Heart left ventricle (tissue), 16 donors: ENCODE measurements at places on chromosomes 4 and X. TPM values are rescaled to one million over a fixed set of nuclear protein-coding genes. Genes with fewer than 3 reads are reported as not detected.

MSX1 gene
- total RNA-seq = 4.4 TPM

SLC25A53 gene
- total RNA-seq = 11.3 TPM

PLXNB3 gene
- 2.3 TPM for total RNA-seq

FAM184B gene
- total RNA-seq = 0.08 TPM

ZNF630 gene
- 1.9 TPM for total RNA-seq

REST gene
- total RNA-seq = 20.5 TPM

CLGN gene
- total RNA-seq = 86.4 TPM

RS1 gene
- total RNA-seq = not detected

DNA sequence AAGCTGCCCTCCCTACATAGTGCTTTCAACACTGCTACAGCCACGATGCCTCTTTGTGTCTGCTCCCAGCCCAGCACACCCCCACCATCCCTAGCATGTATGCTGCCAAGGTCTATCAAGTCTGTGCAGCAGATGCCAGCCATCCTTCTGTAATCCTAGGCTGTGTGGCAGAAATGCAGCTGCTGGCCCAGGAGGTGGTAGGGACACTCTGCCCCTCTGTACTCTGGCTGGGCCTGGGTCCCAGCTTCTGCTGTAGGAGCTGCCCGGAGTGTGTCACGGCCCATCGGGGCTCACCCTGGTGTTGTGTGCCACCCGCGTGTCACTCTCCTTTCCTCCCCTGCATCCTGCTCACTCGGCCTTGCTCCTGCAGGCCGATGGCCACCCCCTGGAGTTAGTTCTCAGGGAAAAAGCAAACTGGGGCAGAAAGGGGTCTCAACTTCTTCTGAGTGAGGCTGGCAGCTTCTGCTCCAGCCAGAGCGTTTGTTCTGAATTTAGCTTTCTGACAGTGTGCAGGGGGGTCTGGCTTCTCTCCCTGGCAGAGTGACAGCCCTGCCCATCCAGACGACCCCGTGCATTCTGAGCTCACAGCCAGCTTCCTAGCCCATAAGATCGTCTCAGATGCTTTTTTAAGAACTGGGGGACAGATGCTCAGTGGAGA, 22.7 kb downstream of the PSAPL1 start:
- no peaks in the 10 kb centered on the region for H3K4me1 ChIP-seq
- no peaks in the 10 kb centered on the region for H3K36me3 ChIP-seq
- H3K27me3 ChIP-seq = no peaks in the 10 kb centered on the region
- no peak overlapping the region for H3K4me3 ChIP-seq
- DNase-seq = no peak
- no peak overlapping the region for H3K27ac ChIP-seq

- H3K27me3 ChIP-seq = no peaks in the 10 kb centered on the region
- no peak overlapping the region for H3K27ac ChIP-seq
- no peaks in the 10 kb centered on the region for H3K36me3 ChIP-seq
- no peak for DNase-seq
Observed at GRCh38 chr4:167452922-167453430, 218.7 kb upstream of the SPOCK3 start.

- DNase-seq = no peak
- no peaks in the 10 kb centered on the region for H3K27me3 ChIP-seq
- no peaks in the 10 kb centered on the region for H3K4me1 ChIP-seq
- no peak overlapping the region for H3K4me3 ChIP-seq
- no peak overlapping the region for H3K27ac ChIP-seq
Observed at GRCh38 chr4:149923736-149924135, 108.1 kb upstream of the IQCM start.

- no peak for DNase-seq
- H3K27ac ChIP-seq = no peak overlapping the region
- no peak overlapping the region for H3K4me3 ChIP-seq
- no peaks in the 10 kb centered on the region for H3K36me3 ChIP-seq
Observed at GRCh38 chr4:108695062-108695461, 44.7 kb downstream of the OSTC start.

DNA sequence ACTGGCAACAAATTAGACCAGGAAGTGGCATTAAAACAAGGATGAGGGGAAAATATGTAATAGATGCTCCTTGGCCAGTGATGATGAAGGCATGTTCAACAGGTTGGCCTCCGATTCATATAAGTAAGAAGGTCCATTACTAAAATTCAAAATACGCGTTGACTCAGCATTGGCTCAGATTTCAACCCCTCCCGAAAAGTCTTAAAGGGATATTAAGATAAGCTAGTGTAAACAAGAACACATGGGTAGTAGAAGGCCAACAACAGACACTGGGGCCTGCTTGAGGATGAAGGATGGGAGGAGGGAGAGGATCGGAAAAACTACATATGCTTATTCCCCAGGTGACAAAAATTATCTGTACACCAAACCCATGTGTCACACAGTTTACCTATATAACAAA, 19.1 kb upstream of the LAP3 start:
- no peak overlapping the region for H3K4me3 ChIP-seq
- no peak overlapping the region for H3K27ac ChIP-seq
- no peaks in the 10 kb centered on the region for H3K36me3 ChIP-seq
- no peaks in the 10 kb centered on the region for H3K4me1 ChIP-seq

GRCh38 chr4:21885770-21886169, 62.8 kb downstream of the KCNIP4 start:
- DNase-seq = no peak
- H3K4me3 ChIP-seq = no peak overlapping the region
- H3K27me3 ChIP-seq = no peaks in the 10 kb centered on the region
- no peaks in the 10 kb centered on the region for H3K4me1 ChIP-seq
- H3K27ac ChIP-seq = no peak overlapping the region
- no peaks in the 10 kb centered on the region for H3K36me3 ChIP-seq

DNA sequence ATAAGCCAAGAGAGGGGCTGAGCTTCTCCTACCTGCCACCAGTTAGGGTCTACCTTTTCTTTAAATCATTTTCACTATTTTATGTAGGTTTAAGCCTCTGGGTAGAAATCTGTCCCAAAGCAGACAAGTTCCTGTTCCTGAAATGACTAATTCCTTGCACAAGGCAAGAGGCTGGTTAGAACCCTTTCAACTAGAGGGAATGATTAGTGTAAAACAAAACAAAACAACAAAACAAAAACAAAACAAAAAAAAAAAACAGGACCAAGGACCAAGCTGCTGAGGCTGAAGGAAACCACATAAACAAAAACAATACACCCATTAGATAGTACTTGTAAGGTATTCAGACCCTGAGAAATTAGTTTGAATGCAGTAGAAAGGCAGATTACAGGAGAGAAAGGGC, 62.7 kb downstream of the MAML3 start:
- H3K27ac ChIP-seq = no peak overlapping the region
- peaks cover 15% of the 10 kb centered on the region for H3K4me1 ChIP-seq
- no peaks in the 10 kb centered on the region for H3K27me3 ChIP-seq
- no peak overlapping the region for H3K4me3 ChIP-seq
- H3K36me3 ChIP-seq = no peaks in the 10 kb centered on the region

DNA sequence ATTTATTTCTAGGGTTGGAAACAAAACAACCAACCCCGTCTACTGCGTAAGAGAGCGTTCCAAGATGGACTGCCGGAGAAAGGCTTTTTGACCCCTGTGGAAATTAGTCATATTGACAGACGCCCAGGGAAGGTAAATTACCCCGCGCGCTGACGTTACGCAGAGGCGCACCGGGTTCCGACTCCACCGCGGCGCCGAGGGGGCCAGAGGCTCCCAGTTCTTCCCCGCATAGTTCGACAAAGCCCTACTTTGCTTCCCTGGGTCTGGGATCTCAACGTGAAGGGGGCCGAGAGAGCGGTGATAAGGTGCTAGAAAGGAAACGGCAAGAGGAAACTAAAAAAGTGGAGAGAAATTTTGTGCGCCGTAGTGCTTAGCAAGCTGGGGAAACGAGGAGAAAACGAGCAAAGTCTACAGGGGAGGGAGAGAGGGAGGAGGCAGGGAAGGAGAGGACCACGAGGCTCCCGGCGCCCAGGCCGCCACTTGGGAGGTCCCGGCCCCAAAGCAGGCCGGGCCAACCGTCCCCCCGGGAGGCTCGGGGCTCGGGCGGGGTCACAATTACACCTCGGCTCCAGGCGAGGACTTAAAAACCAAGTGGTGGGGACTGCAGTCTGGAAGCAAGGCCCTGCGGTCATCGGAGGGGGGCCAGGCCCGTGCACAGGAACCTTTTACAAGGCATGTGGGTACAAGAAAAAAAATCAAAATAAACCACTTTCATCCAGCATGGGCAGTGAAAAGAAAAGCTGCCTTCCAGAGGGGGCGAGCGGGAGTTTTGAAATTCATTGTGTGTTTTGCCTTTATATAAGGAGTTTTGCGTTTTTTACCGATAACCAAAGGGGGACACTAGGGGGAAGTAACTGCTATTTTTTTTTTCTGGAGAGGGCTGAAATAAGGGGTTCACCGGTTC, 13.2 kb downstream of the HAND2 start:
- H3K36me3 ChIP-seq = no peaks in the 10 kb centered on the region
- H3K27ac ChIP-seq = peak overlapping the region; percentile 91
- no peak for DNase-seq
- no peak overlapping the region for H3K4me3 ChIP-seq

DNA sequence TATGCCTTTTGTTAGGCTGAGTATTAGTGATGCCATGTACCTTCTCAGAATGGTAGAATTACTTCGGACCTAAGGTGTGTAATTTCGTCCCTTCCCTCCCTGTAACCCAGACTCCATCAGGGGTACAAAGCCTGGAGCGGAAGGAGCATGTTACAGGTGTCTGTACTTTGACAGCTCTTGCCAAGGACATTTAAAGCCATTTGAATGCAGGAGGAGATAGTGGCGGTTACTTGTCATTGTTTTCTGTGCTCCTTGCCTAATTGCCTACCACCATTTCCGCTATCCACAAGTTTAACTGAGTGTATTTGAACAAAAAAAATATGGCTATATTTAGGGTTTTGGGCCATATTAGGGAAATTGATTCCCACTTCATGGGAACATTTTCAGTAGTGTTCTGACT, 1.8 kb downstream of the FNIP2 start:
- no peaks in the 10 kb centered on the region for H3K27me3 ChIP-seq
- no peak overlapping the region for H3K27ac ChIP-seq
- H3K36me3 ChIP-seq = no peaks in the 10 kb centered on the region
- peaks cover 58% of the 10 kb centered on the region for H3K4me1 ChIP-seq

DNA sequence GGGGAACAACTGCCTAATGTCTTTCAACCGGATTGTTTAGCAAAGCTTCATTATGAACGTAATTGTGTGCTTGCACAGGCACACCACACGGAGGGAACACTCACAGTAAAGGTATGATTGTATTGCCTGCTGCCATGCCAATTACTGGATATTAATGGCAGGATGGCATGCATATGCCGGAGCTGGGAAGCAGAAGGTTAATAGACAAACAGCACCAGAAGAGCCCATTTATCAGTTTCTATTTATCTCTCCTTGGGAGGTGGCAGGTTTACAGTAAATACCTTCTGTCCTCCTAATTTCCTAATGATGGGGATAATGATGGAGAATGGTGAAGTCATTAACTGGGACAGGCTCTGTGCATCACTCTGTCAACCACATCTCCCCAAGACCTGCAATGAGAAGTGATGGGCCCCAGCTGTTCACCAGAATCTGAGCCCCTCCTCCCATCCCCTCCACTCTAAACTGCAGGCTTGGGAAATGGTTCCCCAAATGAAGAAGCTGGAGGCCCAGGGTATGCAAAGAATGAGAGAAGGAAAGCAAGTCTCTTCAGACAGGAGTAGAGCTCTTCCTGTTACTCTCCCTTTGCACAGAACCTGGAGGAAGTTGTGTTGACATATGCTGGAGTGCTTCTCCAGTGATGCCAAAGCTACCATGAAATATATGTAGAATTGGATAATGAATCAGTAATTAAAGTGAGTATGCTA, 160.8 kb downstream of the NAA11 start:
- no peak overlapping the region for H3K4me3 ChIP-seq
- H3K27ac ChIP-seq = no peak overlapping the region
- no peaks in the 10 kb centered on the region for H3K4me1 ChIP-seq

DNA sequence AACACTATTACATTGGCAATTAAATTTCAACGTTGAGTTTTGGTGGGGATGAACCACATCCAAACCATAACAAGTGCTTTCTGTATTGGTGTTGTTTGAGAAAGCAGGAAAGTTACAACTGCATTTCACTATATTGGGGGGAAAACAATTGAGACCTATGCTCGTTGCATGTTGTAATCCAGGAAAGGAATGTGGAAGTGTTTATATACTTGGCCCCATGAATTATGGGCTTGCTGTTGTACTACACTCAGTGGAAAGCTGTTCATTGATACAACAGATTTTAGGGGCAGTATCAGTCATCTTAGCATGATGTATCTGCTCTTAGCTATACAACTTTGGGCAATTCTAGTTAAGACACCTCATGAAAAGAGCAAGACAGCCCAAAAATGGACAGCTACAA, 52.4 kb downstream of the KLHL5 start:
- H3K4me1 ChIP-seq = no peaks in the 10 kb centered on the region
- no peak for DNase-seq
- H3K36me3 ChIP-seq = peaks cover 59% of the 10 kb centered on the region
- H3K27me3 ChIP-seq = no peaks in the 10 kb centered on the region
- no peak overlapping the region for H3K27ac ChIP-seq

DNA sequence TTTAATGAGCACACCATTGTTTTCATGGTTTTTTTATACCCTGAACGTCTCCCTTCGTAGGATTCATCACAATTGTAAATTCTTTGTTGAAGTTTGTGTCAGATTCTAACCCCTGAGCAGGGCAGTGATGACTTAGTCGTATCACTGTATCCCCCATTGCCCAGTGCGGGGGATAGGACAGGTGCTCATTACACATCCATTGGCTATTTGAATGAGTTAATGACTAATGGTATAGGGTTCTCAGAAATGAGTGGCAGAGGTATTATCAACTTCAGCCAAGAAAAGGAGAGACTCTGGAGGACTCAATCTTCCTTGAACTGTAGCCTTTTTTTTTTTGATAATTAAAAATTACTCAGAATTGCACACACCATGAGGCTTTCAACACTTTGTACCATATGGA, 64.6 kb downstream of the SYNPO2 start:
- H3K4me3 ChIP-seq = no peak overlapping the region
- no peak for DNase-seq
- H3K27ac ChIP-seq = peak overlapping the region; percentile 84
- H3K4me1 ChIP-seq = peaks cover 67% of the 10 kb centered on the region
- no peaks in the 10 kb centered on the region for H3K27me3 ChIP-seq

DNA sequence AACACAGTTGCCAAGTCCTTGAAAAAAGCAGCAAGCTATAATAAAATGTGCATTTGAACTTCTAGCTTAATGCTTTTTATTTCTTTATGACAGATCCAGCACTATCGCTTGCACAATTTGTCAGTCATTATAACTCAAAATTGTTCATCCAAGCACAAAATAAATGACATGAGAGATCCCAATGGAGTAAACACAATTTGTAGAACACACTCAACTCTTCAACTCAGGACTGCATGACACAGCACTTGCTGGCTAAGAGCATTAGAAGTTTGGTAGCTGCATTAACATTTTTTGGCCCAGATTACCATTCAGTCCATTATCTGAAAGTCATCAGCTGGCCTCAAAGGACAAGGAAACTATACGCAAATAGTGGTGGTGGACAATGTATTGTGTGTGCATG, 530.1 kb downstream of the INPP4B start:
- no peaks in the 10 kb centered on the region for H3K4me1 ChIP-seq
- H3K27me3 ChIP-seq = no peaks in the 10 kb centered on the region
- H3K4me3 ChIP-seq = no peak overlapping the region
- H3K36me3 ChIP-seq = no peaks in the 10 kb centered on the region
- no peak overlapping the region for H3K27ac ChIP-seq

GRCh38 chr4:27096142-27096824, 235.6 kb downstream of the STIM2 start:
- DNase-seq = no peak
- H3K4me3 ChIP-seq = no peak overlapping the region
- H3K36me3 ChIP-seq = no peaks in the 10 kb centered on the region
- H3K4me1 ChIP-seq = no peaks in the 10 kb centered on the region
- H3K27ac ChIP-seq = no peak overlapping the region
